Posterior cingulate gyrus (tissue), 11 donors: ENCODE measurements at places on chromosomes 11 and 22.

GRCh38 chr11:105324156-105324555, 184.6 kb upstream of the CARD18 start:
- DNase-seq = no peak

DNA sequence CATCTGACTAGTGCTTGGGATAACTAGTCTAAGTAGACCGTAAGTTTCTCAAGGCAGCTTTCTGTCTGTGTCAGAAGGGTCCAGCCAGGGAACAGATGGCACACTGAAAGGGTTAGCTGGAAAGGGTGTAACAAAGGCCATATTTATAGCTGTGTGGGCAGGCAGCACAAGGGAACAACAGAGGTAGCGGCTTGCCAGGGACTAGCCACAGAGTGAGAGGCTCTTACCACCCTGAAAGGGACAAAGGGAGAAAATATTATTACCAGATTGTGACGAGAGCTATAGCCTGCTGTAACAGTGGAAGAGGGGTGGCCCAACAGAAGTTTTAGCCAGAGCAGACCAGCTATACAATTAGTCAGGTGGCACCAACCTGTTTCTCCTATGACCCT, 129.4 kb downstream of the CCDC34 start:
- DNase-seq = no peak

DNA sequence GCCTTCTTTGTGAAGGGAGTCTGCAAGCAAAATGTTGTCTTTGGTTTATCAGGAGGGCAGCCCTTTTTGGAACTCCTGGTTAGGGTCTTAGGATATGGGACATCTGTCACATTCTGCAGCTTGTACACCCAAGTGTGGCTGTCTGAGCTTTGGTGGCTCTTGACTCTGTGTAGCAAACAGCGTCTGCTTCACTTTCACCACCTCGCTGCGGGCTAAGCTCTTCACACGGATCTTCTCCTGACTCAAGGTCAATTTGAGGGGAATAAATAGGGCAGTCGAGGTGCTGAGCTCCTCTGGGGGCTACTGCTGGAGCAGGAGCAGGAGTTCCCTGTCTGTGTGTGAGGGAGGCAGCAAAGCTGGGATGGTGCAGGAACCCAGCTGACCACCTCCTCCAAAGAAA, 10.6 kb downstream of the MICAL2 start:
- DNase-seq = no peak

GRCh38 chr22:29190918-29191317, 14.8 kb upstream of the EMID1 start:
- DNase-seq = no peak

GRCh38 chr11:35305670-35306382, 113.5 kb downstream of the SLC1A2 start:
- no peak for DNase-seq

DNA sequence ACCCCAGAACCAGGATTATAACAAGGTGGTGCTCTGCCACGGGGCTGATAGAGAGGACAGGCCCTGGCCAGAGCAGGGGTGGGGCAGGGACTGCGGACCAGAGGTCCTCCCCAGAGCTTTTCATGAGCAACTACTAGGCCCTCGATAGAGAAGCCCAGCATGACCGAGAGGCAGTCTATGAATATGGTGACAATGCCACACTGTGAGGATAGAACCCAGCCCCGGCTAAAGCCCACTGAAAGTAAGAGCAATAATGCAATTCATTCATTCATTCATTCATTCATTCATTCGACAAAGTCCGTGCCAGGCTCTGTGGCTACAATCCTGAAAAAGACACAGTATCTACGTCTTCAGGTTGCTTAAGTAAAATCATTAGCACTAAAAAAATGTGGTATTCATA, 35.6 kb upstream of the CD5 start:
- no peak for DNase-seq

- DNase-seq = peak; percentile 47
These were observed 81.0 kb downstream of the PHF21B start for GRCh38 chr22:44928711-44929358.

- DNase-seq = no peak
These were observed 15.3 kb downstream of the IL10RA start for GRCh38 chr11:118001494-118001971.

DNA sequence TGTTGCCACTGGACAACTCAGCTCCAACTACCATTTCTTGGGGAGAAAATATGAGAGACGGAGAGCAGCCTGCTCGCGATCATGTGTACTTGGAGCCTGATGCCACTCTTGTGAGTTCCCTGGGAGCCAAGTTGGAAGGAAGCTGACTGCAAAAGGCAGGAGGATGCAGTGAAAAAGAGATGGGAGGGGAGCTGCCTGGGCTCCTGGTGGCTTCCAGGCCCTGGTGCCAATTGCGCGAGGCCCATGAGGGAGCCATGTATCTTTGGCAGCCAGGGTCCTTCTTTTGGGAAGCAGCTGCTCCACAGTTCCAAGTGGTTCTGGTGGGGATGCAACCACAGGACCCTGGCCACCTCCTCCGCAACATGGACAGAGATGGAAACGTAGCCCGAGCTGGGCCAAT, 11.1 kb downstream of the C11orf91 start:
- no peak for DNase-seq

GRCh38 chr22:37701141-37701786, 4.4 kb downstream of the TRIOBP start:
- no peak for DNase-seq

DNA sequence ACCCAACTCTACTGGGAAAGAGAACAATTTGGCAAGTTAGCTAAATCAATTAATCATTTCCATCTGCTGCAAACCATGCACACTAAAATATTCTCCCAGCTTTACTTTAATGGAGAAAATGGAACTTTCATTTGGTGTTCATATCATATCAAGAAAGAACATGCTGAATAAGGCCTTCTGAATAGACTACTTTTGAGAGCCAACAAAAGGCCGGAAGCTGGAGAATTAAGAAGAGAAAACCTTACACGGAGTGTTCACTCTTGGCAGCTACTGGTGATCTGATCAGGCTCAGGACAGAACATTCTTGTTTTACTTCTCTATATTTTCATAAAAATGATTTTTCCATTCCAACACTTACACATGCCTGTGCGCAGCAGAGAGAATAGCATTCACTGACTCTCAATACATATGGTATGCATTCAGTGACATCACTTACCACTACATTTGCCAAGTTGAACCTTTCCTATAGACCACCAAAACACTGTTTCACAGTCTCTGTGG, 165.3 kb downstream of the TTC28 start:
- no peak for DNase-seq

DNA sequence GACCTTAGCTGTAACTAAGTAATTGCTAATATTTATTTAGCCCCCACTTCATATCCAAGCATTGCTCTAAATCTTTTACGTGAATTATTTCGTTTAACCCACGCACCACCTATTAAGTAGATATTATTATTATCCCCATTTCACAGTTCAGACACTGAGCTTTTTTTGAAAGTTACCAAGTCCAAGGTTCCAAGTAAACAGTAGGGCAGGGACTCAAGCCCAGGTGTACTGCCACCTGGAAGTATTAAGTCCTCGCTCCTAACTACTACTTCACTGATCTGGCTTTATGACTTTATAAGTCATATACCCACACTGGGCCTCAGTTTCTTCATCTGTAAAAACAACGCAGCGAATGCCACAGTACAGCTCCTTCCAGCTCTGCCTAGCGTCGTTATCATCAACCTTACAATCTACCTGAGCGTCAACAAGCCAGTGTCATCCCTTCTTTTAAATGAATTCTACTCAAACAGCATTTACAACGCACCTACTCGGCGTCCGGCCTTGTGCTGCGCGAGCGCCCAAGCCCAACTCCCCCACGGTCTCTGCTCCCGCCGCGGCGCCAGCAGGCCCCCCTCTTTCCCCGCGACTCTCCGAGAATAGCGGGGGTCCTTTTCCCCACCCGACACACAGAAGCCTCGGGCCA, 624 bp downstream of the TMEM41B start:
- no peak for DNase-seq

DNA sequence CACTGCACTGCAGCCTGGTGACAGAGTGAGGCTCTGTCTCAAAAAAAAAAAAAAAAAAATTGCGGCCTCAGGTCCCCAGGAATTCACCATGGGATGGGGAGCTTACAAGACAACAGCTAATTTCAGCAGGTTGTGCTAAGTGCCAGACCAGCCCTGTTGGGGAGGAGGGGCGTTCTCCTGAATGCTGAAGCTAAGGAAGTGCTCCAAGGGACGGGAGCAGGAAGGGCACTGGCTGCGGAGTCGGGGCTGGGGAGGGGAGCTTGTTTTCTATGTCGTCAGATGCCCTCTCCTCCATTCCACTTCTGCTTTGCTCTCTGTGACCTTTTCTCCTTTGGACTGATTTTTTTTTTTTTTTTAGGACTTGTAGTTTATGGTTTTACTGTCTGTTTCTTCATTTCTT, 4.5 kb downstream of the ADAMTS15 start:
- no peak for DNase-seq

GRCh38 chr11:61861634-61862033, 29.7 kb downstream of the FADS3 start:
- no peak for DNase-seq

DNA sequence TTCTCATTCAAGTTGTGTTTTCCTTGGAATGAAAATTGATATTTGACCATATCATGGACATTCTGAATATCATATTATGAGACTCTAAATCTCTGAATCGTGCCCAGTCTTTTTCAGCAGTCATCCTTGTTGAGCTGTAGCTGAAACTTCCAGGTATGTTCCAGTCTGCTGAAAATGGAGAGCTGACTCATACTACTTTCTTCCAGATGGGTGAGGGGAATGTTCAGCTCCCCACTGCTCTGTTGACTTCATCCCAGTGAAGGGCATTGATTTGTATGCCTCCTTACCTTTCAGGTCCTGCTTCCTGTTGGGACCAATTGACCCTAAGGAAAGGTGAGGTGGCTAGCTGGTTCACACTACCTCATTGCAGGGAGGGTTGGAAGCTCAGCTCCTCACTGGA, 3.5 kb downstream of the OR5P2 start:
- DNase-seq = no peak

GRCh38 chr11:1011320-1011698, 25.2 kb downstream of the MUC6 start:
- DNase-seq = no peak

GRCh38 chr11:33358150-33358831, 101.1 kb downstream of the HIPK3 start:
- DNase-seq = no peak

GRCh38 chr11:102421261-102421660, 31.3 kb downstream of the TMEM123 start:
- DNase-seq = no peak

GRCh38 chr22:38402204-38402603, 52.8 kb downstream of the KCNJ4 start:
- peak; percentile 71 for DNase-seq

DNA sequence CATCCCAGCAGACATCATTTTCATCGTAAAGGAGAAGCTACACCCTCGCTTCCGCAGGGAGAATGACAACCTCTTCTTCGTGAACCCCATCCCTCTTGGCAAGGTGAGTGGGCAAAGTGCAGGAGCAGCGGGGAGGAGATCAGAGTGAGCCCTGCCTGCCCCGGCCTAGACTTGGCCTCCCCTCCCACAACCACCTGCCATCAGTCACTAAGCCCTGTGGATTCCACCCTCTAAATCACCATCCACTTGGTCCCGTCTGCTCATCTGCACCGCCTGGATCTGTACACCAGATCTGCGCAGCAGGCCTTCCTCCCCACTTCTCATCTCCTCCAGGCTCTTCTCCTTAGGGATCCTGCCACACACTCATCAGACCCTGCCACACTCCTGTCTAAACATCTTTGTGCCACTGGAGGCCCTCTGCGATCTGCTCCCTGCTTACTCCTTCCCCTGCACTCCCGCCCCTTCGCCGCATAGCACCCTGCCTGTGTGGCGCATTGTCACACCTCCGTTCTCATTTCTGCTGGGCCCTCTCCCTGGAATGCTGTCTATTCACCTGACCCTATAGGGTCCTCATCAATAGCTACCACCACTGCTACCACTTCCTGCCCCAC, 14.2 kb downstream of the UCP2 start:
- no peak for DNase-seq

- no peak for DNase-seq
These were observed 55.8 kb downstream of the C11orf58 start for GRCh38 chr11:16794047-16794818.

DNA sequence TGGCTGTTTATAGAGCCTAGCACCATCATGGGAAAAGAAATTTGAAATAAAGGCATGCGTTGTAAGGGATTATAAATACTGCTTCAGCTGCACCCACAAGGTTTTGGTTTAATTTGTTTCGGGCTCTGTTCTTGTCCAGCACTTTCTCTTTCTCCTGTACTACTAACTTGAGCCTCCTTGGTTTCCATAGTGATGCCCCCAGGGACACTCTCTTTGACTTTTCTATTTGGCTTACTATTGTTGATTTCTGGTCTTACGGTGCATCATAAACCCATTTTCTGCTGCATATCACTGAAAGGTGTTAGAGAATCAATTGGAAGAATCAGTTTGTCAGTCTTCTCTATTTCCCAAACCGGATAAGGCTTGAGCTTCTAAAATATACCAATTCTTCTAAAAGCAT, 1674.3 kb upstream of the RAG2 start:
- no peak for DNase-seq

- no peak for DNase-seq
These were observed 114.1 kb downstream of the RAB38 start for GRCh38 chr11:88061111-88061510.

DNA sequence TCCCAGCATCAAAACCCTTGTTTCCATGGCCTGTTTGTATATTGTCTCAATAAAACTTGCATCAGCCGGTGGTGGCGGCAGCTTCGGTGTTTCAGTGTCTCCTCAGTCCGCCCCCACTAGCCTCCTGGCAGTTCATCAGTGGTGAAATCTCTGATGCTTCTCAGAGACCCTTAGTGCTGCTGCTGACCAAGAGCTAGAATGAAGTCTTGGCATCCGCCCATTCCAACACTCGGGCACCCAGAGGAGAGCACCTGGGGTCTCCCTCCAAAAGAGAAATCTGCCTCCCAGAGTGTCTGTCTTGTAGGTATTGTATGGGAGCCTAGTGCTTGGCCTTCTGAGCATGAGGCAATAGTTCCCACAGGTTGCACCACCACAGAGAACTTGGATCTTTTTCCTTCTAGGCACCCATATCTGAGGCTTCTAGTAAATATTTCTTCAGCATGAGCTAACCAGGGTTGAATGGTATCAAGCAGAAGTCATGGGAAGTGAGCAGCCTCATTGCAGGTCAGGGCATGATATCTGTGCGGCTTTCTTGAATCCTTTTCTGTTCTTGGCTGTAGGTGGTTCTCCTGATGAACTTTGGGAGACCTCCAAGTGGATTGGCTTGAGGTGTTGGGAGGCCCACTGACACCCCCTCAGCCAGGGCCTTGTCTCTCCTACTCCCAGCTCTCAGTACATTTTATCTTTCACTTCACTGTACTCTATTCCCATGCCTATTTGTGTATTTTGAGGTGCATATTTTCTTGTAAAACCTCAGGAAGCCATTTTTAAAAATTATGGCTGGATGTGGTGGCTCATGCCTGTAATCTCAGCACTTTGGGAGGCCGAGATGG, 13.2 kb upstream of the AIFM3 start:
- DNase-seq = no peak
